Jurkat, Clone E6-1 (cell line): ENCODE measurements at places on chromosomes 12 and 14.

GRCh38 chr12:109673379-109673778 lies 40.2 kb upstream of the FAM222A start:
- DNase-seq, result no peak

DNA sequence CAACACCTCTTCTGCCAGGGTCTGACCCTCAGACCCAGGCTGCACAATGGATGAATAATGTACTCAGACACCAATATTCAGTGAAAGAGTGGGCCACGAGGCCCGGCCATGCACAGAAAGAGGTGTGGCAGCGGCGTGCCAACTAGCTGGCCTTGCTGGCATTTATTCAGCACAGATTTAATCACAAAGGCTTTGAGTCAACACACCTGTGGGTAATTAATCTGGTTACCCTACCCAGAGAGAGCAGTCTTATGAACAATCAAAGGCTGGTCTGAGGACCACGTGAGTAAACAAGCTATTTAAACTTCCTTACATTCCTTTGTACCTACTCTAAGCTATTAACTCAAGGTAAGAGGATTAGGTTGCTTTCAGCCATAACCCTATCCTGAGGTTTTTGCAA lies 324.8 kb downstream of the C12orf50 start:
- no peak for DNase-seq

DNA sequence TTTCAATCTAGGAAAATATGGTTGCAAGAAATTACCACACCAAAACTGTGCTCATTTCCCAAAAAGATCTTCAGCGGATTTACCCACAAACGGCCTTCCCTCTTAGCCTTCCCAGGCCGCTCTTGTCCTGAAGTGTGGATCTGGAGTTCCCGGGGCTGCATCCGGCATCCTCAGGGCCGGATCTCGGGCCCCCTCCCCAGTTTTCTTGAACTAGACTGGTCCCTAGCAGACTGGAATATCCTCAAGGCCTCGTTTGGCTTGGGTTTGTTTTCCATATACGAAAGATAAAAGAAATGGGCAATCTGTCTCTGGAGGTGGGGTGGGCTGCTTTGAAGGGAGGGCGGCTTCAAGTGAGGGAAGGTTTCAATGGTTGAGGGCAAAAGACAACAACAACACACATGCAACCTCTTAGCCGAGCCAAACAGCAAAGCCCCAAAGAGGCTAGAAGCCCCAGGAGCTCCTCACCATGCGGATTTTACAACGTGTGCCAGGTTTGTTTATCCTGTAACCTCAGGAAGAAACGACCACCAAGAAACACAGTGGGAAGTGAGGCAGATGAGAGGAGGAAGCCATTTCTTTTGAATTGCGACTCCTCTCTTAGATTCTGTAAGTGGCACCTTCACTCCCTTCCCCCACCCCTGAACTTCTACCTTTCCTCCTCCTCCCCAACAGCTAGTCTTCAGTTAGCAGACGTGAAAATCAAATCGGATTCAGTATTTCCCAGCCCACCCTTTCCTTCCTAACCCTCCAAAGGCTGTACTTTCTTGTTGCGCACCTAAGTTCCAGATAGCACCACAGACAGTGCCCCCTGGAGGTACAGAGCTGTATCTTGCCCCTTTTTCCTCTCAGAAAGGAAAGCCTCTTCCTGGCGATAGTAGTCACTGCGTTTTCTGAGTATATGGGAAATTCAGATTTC lies 2.6 kb downstream of the MYF6 start:
- DNase-seq, result peak; percentile 30

GRCh38 chr12:32131666-32132065 lies 25.0 kb downstream of the BICD1 start:
- no peak for DNase-seq

DNA sequence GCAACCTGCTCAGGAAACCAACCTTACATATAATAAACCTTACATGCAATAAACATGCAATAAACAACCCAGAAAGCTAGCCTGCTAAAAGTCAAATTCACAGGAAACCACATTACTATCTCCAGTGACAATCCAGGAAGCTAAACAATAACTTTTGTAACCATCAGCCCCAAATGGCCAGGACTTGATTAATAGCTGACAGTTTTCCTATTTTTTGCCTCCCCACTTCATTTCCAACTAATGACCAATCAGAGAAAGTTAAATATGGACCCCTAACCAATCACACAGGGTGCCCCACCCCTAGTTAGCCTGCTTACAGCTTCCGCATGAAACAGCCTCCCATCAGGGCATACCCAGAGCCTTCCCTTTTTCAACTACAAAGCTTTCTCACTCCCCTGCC lies 152.2 kb upstream of the LMNTD1 start:
- no peak for DNase-seq

GRCh38 chr12:102510463-102510862 lies 30.1 kb upstream of the IGF1 start:
- no peak for DNase-seq

DNA sequence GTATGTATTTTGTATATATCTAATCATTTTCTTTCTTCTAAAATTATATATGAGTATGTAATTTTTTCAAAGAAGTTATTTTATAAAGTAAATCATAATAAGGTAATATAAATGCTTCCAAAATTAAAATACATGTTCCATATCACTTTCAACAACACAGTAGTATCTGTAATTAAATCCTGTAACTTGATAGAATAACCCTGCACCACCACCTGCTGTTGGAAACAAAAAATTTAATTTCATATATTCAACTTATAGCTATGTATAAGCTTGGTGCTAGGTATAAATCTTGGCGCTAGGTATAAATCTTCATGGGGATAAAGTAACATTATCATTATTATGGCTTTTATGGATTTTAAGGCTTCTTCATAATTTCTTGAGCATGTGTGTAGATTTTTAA lies 149.7 kb upstream of the DCN start:
- DNase-seq, result no peak

- DNase-seq, result peak; percentile 87
These were observed 36.7 kb upstream of the IL22 start for GRCh38 chr12:68290126-68290525.

DNA sequence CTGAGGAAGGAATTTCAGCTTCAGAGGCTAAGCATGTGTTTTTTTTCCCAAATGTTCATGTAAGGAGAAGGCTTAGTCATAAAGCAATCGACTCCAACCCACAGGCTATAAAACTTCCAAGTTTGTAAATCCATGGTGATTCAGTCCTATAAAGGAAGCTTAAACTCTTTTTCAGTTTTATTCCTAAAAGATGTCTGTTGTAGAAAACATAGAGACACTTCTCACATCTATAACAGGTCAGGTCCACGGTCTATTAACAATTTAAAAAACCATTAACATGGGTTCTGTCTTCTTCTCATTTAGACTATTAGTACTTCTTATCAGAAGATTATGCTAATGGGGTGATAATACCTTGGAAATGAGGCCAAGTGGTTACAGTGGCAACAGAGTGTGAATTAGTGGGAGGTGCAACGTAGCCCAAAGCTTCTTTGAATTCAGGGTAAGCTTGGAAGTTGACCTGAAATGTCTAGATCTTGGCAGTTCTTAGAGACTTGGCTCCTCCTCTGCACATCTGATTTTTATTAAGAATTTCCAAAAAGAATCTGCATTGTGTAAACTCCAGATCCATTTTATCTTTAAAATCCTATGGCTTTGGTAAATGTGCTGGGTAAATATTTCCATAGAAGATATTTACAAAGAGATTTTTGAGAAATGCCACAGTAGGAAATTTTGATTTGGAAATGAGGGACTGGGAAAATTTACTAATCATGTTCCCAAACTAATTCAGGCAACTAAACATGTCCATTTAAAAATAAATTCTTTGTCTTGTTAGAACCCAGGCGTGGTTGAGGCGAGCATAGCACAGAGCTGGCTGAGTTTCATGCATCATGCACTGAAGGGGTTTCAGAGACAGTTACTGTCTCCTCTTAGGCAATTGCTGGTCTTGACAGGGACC lies 86.4 kb downstream of the EML1 start:
- DNase-seq, result no peak

DNA sequence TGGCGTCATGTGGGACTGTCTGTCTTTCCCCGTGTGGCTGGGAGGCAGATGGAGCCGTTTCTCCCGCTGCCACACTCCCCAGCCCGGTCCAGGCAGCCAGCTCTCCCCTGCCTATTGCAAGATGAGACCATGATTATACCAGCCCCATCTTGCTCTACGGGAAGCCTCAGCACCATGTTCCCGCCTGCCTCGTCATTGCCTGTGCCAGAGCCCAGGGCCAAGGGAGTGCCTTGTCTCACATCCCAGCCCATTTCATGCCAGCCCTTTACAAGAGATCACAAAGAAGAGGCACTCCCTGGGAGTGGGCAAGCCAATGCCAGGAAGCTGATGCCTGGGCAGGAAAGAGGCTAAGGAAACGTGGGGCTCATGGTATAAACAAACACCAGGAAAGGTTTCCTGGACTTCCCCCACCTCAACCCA lies 23.9 kb downstream of the GPR68 start:
- no peak for DNase-seq

DNA sequence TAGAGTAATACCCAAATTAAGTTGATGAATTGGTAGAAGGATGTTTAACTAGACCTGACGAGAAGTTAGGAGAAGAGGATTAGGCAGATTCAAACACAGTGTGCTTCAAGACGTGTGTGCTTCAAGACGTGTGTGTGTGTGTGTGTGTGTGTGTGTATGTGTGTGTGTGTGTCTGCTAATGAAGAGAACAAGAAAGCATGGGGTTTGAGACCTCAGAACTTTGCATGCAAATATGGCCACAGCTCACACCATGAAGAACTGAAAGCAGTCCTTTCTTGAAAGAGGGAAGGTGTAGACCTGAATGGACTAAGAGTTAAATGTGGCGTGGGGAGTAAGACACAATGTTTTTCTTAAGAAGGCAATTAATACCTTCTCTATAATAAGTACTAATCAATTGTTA lies 32.5 kb upstream of the SSPN start:
- DNase-seq, result no peak
